Fibroblast of upper back skin (primary cell): ENCODE measurements at places on chromosomes 11 and 22.
A peak's percentile ranks its signal among the peaks of the same experiment; 100 is the strongest.

GRCh38 chr11:127061947-127062346, 61.4 kb upstream of the KIRREL3 start:
- peak; percentile 9 for DNase-seq

DNA sequence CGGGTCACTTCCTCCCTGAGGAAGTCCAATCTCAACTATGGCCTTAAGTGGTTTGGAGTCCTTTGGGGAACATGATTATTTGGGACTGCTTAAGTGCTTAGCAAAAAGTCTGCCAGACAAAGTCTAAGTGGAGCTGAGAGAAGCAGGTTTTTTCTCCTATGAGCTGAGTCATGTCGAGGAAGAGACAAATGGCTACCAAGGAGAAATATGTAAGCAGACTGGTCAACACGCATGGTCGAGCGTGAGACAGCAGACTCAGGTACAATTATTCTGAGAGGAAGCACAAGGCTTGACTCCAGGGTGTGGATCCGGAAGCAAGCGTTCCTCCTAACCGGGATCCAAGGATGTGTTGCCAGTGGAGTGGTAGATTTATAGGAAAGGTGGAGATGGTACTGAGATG, 30.6 kb downstream of the UBASH3B start:
- DNase-seq: no peak

- no peak for DNase-seq
These were observed 206.0 kb downstream of the OPCML start for GRCh38 chr11:133326332-133326731.

- no peak for DNase-seq
These were observed 1.4 kb downstream of the RCE1 start for GRCh38 chr11:66844496-66845142.

- DNase-seq: no peak
These were observed 25.3 kb downstream of the CD82 start for GRCh38 chr11:44590769-44591168.

DNA sequence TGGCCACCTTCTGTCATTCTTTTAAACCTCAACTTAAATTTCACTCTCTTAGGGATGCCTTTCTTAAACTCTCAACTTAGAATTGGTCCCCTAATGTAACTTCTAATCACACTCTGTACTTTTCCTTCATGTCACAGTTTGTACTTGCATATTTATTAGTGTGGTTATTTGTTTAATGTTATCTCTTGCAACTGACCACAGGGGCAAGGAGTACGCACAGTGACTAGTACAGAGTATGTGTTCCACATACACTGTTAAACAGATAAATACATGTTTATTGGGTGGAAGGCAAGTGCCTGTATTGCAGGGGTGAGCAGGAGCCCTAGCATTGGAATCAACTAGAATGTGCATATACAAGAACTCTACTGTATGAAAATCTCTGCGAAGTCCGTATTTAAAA, 554.0 kb downstream of the INSC start:
- no peak for DNase-seq

GRCh38 chr11:1338201-1339065, 29.0 kb upstream of the TOLLIP start:
- no peak for DNase-seq

DNA sequence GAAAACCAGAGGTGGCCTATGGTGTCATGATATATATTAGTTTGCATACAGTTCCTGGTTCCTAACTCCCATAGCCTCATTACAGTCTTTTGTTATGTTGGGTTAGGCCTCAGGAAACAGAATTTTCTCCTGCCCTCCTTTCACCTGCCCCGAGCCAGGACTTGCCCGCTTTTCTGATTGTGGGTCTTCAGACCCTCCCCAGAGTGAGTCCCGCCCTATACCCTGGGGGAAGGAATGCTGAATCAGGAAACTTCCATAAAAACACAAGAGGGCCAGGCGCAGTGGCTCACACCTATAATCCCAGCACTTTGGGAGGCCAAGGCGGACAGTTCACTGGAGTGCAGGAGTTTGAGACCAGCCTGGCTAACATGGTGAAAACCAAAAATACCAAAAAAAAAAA, 70.9 kb downstream of the SLC35F2 start:
- DNase-seq: no peak

GRCh38 chr11:67674442-67674871, at the start of gene ALDH3B2:
Gene ALDH3B2 (minus strand): TSS chr11:67674623. CDS start chr11:67666935, 7,688 bp downstream.
- no peak for DNase-seq

- DNase-seq: no peak
These were observed 160.0 kb downstream of the FCHSD2 start for GRCh38 chr11:72981971-72982685.

DNA sequence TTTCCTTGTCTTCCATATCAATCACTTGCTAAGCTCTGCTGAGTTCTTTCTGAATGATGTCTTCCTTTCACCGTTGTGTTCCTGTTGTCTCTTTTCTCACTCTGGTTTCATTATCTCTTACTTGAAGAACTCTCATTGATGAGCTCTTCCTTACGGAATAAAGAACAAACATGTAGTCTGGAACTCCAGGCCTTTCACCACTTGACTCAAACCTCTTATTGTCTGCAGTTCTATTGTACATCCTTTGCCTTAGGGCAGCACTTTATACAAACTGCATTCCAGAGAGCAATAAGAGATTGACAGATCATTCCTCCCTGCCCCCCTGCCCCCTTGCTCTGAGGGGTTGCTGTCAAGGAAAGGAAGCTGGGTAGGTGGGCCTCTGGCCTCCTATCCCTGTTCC, 517.4 kb downstream of the TMEM135 start:
- DNase-seq: no peak

GRCh38 chr11:6647836-6648235, 7.8 kb downstream of the DCHS1 start:
- DNase-seq: no peak

GRCh38 chr22:49544286-49544685, 283.4 kb downstream of the BRD1 start:
- DNase-seq: no peak

GRCh38 chr11:89381094-89381493, 110.1 kb downstream of the NOX4 start:
- DNase-seq: peak; percentile 98

DNA sequence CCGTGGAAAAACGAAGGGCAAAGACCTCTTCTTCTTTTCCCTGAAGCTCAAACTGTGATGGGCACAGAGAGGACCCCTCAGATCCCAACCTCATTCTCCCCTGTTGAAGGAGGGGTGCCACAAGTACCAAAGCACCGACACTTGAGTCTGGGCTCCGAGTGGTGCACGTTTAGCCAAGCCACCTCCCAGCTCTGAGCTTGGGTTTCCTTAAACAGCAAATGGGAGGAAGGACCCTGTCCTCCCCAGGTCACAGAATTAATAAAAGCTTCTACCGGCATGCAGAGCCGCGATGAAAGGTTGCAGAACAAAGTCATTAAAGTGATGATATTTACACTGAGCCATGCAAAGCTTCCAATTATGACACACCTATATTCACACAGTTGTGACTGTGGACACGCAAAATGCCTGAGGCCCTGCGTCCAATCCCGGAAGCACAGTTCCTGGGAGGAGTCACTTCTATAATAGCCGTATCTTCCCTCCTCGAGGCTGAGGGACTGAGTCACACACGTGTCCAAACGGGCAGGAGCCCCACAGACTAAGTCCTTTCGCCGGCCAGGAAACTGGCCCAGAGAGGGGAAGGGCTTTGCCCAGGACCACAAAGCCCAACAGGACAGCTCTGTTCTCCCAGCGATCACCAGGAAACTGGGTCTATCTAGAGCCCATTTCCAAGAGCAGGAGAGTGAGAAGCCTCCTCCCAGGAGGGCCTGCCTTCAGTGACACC, 922 bp upstream of the CSNK1E start:
- DNase-seq: peak; percentile 89

- DNase-seq: peak; percentile 91
These were observed 17.8 kb upstream of the TMPRSS13 start for GRCh38 chr11:117946842-117947526.

GRCh38 chr11:19673924-19674729, 38.5 kb upstream of the NAV2 start:
- peak; percentile 26 for DNase-seq

DNA sequence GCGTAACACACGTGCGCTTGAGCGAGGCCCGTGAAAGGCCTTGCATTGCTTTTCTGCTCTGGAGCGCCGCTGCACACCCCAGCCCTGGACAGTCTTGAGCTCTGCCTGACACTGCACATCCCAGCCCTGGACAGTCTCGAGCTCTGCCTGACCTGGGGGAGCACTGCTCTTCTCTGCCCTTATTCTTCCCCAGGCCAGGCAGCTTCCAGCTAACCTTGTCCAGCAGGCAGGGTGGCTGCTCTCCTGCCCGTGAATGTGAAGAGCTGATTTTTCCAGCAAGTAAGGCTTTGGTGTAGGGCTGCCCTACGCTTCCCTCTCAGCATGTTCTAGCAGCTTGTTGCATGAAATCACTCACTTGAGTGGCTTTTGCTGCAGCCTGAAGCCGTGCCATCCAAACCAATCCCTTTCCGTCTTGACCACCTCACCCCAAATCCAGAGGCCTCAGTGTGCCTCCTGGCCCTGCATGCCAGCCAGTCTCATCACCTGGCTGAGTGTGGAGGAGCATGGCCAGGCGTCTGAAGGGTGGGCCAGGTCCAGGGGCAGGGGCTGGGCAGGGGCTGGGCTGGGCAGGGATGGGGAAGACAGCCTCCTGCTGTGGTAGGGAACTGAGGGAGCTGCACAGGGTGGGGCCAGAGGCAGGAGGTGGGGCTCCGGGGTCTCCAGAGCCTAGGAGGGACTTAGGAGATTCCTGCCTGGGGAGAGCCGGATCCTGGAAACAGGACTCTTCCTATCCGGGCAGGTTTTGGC, 89.5 kb upstream of the B3GAT1 start:
- DNase-seq: no peak

DNA sequence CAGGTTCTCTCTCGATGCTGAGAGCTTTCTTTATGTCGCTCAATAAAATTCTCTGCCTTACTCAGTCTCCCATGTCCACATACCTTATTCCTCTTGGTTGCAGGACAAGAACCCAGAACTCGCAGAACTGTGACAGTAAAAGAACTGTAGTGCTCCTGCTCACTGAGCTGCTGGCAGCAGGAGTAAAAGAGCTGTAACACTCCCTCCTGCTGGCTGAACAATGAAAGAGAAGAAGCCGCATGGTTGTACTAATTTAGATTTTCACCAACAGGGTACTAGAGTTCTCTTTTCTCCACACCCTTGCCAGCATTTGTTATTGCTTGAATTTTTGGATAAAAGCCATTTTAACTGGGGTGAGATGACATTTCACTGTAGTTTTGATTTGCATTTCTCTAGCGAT, 433.2 kb downstream of the GUCY1A2 start:
- peak; percentile 53 for DNase-seq

GRCh38 chr11:119491753-119492510, 69.0 kb upstream of the THY1 start:
- DNase-seq: no peak

DNA sequence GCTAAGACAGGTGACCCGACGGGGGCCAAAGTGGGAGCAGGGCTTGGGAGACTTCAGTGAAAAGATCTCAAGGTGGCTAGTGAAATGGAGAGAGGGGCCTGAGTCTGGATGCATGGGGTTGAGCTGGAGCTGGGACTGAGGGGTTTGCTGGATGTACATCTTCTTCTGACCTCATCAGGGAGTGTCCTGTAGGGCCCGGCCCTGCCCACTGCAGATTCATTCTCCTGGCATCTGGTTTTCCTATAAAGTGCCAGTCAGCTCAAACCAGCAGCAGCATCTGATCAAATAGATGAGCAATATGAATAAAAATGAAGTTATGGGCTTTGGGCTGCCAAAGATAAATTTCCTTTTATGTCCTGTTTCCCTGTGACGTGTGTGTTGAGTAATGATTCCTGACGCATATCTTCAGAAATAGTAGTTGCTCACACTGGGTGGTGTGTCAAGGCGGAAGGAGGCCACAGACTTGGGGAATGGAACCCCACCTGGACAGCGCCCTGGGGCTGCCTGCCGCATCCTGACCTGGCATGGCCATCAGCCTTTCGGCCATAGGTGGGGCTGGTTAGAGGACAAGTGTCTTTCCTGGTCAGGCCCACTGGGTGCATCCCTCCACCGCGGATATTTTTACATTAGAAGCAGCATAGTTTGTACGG, 135.4 kb downstream of the OSBP2 start:
- DNase-seq: peak; percentile 91

DNA sequence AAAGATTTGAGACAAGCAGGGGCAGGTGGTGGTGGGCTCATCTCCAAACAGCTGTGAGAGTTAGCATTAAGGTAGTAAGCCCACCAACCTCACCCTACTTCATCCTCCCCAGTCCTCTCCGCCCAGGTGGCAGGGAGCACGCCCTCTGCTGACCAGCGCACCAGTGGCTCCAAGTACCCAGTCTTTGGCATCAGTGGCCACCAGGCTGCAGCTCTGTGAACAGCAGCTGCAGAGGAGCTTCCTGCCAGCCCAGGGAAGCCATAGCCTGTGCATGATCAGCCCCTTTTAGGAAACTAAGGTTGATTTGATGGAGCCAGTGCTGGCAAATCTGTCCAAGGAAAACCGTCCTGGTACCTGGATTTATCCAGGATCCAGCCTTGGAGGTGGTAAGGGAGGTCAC, 21.7 kb downstream of the CAVIN3 start:
- no peak for DNase-seq

- no peak for DNase-seq
These were observed 66.7 kb downstream of the BID start for GRCh38 chr22:17707526-17707925.

- no peak for DNase-seq
These were observed 3.5 kb downstream of the MUC2 start for GRCh38 chr11:1078191-1078601.

DNA sequence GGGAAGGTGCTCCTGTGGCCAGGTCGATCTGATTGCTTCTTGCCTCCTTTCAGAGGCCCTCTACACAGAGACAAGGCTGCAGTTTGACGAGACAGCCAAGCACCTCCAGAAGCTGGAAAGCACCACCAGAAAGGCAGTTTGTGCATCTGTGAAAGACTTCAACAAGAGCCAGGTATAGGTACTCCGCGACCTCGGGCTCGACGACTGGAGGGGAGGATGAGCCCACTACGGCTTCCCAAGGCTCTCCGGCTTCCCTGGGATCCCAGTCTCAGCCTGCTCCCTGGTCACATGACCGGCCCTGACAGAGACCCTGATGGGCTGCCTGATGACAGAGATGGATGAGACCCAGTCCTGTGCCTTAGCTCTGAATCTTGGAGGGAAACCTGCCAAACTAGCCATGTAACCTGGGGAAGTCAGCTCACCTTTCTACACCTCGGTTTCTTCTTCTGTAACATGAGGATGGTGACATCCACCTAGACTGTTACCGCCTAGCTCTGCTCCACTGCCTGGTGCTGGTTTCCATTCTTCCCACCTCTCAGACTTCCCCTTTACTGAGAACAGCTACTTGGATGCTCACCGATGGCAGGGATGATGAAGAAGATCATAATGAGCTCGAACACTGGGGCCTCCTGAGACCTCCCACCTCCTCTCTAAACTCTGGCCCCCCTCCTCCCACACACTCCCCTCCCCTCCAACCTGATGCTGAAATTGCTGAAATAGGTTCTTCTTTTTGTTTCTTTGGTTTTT, 8.9 kb downstream of the RIBC2 start:
- no peak for DNase-seq

DNA sequence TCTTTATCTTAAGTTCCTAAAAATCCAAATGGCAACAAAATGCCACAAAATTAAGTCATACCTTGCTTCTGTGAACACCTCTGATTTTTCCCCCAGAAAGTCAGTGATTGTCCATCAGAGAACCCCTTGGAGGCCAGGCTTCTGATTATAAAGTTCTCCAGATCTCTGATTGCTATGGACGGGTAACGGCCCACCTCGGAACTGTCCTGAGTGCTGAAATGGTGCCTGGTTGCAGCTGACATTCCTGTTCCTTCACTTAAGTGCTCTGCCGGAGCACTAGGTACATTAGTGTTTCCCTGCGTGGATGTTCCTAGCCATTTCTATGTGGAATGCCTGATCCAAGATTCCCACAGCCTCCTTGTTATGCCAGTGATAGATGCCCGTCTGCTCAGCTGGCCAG, 85.0 kb downstream of the CHST1 start:
- peak; percentile 33 for DNase-seq

- DNase-seq: peak; percentile 36
These were observed 68.7 kb upstream of the RRM1 start for GRCh38 chr11:4025967-4026324.
